ENCODE measurements at places on chromosomes 16 and 17. TPM values are rescaled to one million over a fixed set of nuclear protein-coding genes. Genes with fewer than 3 reads are reported as not detected.

The GPRC5B gene
- 58.5 TPM for total RNA-seq

DNA sequence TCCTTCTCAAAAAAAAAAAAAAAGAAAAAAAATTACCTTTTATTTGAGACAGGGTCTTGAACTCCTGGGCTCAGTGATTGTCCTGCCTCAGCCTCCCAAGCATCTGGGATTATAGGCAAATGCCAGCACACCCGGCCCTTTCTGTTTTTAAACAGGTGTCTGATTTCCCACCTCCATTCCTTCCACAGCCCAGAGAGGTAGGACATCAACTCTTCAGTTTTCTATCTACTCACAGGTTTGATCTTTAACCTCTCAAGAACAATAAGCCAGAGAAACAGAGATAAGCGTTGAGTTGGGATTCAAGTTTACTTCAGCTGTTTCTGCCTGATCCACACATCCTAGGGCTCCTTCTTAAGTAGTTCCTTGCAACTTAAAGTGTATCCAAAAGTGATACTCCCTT lies 41.5 kb upstream of the TEX2 start:
- no peak for DNase-seq

DNA sequence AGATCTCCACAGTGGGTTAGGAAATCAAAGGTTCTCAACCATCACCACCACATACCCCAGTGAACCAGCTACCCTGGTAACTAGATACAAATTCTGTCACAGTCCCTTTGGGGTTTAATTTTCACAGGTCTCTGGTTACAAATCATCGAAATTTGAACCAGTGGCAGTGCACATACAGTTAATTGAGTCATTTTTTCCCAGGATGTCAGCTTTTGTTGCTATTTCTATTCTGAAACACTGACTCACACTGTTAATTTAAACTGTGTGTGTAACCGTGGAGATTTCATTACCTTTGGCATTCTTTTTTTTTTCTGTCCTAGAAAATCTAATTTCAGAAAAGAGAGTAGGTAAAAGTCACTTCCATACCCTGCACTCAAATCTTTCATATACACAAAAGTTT lies 511.5 kb downstream of the TOX3 start:
- no peak for DNase-seq

DNA sequence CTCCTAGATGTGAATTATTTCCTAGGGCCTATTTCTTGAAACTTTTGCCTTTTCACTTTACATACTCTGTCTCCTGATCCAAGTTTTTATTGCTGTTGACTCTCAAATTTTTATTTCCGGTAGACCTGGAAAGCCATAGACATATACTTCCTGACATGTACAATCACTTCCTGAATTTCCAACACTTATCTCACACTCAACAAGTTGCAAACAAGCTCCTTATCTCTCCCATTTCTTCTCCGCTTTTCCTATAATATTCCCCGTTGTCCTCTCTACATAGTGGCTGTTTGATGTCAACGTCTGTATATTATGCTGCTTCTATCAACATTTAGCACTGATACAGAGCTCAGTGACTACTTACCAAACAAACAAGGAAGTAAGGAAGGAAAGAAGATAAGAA lies 59.3 kb downstream of the IKZF3 start:
- no peak for DNase-seq

The TBC1D3B gene
- total RNA-seq, result 12.5 TPM

DNA sequence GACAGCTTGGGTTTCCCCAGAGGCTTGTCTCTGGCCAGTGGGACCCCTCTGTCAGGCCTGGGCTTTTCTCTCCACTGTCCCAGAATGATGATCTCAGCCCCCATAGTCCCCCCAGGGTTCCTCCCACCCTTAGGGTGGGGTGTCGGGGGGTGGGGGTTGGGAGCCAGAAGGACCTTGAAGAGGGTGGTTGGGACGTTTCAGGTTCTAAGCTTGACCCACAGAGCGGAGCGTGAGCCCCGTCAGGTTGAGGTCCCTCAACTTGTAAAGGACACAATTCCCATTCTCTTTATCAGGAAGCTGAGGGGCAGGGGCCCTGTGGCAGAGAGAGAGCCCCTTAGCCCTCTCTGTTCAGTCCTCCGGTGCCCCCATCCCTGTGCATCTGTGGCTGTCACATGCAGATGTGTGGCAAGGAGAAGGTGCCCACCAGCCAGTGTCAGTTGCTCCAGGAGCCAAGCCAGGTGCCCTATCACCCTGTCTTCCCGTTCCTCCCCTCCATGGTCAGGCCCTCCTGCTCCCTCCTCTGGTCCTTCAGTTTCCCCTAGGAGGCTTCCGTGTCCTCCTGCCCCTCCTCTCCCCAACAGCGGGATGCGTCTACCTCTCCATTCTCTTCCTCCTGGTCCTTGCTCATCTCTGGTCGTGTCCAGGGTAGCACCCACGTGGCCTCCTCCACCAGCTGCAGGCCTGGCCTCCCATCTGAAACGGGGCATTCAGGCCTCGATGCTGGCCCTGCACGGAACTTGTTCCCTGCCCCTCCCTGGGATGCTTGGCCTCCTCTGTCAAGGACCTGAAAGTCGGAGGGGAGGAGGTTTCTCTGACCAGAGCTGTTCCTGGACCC lies 1.5 kb upstream of the NTN3 start:
- no peak for DNase-seq

GRCh38 chr17:79737046-79737921 lies 6.5 kb downstream of the ENPP7 start:
- no peak for DNase-seq

DNA sequence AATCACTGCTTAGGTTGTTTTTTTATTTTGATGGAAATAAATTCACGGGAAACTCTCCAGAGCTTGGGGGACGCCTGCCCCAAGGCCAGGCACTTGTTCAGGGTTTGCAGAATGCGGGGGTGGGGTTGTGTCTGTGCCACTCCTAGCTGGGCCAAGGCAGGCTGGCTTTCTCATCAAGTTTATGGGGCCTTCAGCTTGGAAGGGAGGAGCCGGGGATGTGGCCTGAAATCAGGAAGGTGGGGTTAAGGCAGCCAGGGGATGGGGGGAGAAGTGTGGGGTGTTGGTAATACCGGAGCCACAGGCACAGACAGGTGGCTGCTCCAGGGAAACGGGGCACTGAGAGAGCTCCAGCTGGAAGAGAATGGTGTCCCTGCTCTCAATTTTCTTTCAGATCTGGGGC lies 1.7 kb upstream of the CHAD start:
- DNase-seq, result no peak

The ZNF207 gene
- total RNA-seq, result 245 TPM

- peak; percentile 45 for DNase-seq
Measured at GRCh38 chr17:45857977-45858708, 13.5 kb downstream of the SPPL2C start.

The TBC1D3 gene
- not detected for total RNA-seq

DNA sequence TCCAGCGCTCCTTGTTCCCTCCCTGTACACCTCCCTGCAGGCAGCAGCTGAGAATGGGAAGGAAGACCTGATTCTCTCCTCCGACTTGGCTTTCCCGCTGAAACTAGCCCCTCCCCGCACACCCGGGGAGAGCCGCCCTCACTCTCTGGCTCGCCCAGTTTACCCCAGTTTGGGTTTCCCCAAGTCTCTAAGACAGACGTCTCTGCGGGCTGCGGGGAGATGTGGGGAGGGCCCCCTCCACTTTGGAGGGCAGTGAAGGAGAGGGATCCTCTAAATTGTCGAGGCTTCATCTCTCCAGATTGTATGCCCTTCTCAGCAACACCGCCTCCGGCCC lies 797 bp downstream of the GRB7 start:
- DNase-seq, result no peak

The KCNJ2 gene
- 0.47 TPM for total RNA-seq

DNA sequence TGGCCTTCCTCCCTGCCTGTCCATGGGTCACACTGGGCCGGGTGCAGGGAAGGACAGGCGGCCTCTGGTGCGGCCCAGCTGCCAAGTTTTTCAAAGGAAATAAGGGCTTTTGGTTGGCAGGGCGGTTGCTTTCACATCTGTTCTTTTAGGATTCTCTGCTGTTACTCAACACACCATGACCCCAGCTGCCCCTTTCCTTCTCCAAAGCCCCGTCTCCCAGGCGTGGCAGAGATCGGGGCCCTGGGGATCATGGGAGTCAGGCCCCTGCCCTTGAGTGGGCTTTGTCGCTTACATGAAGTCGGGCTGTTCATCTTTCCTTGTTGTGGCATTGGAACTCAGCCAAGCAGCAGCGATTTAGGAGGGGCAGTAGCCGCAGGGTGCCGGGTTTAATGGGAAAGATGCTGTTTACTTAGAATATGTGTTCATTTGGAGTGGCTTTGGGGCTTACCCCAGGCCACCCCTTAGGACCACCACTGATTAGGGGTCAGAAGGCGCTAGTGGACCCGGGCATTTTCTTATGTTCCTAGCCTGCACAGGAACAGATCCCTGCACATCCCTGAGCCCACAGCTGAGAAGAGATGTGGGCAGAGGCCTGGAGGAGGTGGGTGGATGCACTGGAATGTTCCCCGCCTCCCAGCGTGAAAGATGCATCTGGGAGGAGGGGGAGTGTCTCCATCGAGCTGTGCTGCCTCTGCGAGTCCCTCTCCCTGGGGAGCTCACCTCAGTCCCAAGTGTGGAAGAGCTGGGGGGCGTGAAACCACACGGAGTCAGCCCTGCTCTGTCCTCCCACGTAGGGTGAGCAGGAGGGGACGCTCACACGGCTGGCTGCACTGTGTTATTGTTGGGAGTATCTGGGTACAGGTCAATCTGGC lies 6.8 kb upstream of the ADCY7 start:
- no peak for DNase-seq

- no peak for DNase-seq
Measured at GRCh38 chr17:6352016-6352415, 82.9 kb downstream of the AIPL1 start.

- DNase-seq, result no peak
Measured at GRCh38 chr17:81640011-81640410, 3.0 kb downstream of the TSPAN10 start.

The TMEM235 gene
- not detected for total RNA-seq

GRCh38 chr17:27315322-27315721 lies 21.4 kb downstream of the WSB1 start:
- DNase-seq, result no peak

- no peak for DNase-seq
Measured at GRCh38 chr17:75447951-75448856, 8.2 kb upstream of the TMEM94 start.

GRCh38 chr16:19138601-19139000 lies 24.8 kb downstream of the ITPRIPL2 start:
- no peak for DNase-seq

DNA sequence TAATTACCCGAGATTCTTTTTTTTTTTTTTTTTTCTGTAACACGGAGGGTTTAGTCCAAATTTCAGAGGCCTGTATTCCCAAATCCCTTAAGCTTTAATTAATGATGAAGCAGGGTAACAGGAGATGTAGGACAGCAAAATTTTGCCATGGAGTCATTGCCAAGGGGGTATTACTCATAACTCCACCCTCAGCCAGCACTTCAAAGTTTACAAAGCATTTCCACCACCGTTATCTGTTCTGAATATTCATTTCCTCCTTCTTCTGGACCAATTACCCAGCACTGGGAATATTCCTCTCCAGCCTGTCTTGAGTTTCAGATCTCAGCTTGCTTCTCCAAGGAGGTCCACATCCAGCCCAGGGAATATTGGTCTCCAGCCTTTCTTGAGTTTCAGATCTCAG lies 747.5 kb upstream of the EEF2KMT start:
- no peak for DNase-seq

The NPIPA3 gene
- not detected for total RNA-seq

DNA sequence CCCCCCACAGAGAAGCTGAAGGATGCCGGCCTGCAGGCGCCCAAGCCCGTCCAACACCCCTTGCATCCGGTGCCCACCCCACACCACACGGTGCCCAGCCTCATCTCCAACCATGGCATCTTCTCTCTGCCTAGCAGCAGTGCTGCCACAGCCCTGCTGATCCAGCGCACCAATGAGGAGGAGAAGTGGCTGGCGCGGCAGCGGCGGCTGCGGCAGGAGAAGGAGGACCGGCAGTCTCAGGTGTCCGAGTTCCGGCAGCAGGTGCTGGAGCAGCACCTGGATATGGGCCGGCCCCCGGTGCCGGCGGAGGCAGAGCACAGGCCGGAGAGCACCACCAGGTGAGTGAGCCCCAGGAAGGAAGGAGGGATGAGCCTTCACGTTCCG lies 31.5 kb downstream of the GINS2 start:
- DNase-seq, result no peak

- no peak for DNase-seq
Measured at GRCh38 chr16:1870365-1871082, 1.4 kb downstream of the MEIOB start.

GRCh38 chr17:46817151-46817900 lies 1.2 kb downstream of the WNT3 start:
- DNase-seq, result no peak

- no peak for DNase-seq
Measured at GRCh38 chr17:82534401-82534812, 14.9 kb downstream of the FOXK2 start.

- no peak for DNase-seq
Measured at GRCh38 chr17:62671553-62671952, 44.1 kb downstream of the MRC2 start.

GRCh38 chr16:26747760-26748159 lies 319.0 kb upstream of the C16orf82 start:
- DNase-seq, result no peak

DNA sequence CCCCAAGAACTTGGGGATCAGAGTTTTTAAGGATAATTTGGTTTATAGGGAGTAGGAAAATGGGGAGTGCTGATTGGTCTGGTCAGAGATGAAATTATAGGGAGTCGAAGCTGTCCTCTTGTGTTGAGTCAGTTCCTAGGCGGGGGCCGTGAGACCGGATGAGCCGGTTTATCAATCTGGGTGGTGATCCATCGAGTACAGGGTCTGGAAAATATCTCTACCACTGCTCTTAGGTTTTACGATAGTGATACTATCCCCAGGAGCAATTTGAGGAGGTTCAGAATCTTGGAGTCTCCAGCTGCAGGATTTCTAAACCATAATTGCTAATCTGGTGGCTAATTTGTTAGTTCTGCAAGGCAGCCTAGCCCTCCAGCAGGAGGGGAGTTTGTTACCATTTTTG lies 403.4 kb downstream of the CDH11 start:
- no peak for DNase-seq

The ZNF597 gene
- 2.2 TPM for total RNA-seq

DNA sequence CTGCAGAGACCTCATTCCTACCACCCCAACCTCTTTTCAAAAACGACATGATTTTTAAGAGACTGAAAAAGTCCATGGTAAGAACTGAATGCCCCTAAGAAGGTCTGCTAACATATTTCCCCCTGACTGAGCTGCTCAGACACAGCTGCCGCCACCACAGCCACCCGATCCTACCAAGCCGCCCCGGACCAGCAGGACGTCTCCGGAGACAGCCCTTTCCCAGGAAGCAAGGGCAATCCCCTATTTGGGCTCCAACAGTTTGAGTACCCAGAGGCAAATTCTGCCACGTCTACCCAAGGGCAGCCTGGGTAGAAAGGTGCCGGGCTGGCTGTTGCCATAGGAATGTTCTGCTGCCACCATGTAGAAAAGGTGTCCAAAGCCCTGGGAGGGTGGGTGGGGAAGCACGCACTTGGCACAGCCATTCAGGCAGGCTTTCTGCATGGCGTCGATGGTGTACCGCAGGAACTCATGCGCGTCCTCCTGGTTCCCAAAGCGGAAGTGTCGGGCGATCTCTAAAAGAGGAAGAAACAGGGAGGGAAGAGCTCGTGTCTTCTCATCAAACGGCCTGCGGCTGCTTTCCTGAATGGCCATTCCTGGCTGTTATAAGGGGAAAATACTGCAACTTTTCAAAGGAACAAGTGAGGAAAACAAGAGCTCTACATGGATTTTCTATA lies 13.6 kb downstream of the USP36 start:
- DNase-seq, result no peak
